ENCODE measurements at places on chromosomes 16 and 17.

DNA sequence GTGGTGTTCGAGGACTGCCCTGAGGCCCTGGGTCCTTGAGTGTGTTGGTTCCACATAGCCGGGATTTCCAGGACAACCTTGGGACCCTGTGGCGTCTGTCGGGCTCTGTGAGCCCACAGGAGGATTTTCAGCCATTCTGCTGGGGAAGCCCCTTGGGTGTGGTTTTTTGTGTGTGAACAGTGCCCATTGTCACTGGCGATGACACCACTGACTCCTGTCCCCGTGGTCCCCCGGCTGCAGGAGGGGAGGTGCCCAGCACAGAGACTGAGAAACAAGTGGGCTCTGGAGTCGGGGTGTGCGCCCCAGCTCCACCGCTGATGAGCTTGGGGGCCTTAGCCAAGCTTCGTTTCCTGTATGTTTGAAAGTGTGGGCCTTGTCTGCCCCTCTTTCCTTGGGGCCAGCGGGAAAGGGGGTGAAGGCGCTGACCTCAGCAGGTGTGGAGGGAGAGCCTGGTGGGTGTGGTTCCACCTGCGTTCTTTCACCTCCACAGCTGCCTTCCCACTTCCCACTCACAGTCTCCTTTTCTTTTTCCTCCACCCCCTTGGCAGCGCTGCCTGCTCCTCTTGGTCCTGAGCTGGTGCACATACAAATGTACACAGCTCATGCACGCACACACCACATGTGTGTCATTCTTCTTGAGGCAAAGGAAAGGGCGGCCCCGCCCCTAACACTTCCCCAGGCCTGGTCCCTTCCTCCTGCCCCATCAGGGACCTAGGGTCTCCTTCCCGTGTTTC, 16.1 kb downstream of the MGRN1 start:
- H3K4me3 ChIP-seq = no peak overlapping the region
- no peaks in the 10 kb centered on the region for H3K4me1 ChIP-seq
- no peaks in the 10 kb centered on the region for H3K27me3 ChIP-seq
- no peak overlapping the region for H3K27ac ChIP-seq

DNA sequence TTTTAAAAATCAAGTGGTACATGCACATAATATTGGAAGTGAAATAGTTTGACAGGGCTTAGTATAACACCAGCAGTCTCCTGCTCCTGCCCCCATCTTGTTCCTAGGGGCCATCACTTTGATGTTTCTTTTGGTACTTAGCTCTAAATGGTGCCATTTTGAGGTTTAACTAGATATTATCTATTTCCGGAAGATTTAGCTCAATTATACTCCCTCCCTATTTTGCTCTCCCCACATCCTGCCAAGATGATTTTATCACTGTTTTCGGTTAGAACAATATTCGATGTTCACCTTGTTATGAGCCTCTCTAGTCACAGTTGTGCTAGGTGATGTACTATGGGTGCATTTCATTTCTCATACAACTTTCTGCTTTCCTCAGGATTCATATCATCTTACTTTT, 20.0 kb upstream of the SLC35G3 start:
- DNase-seq = no peak
- H3K36me3 ChIP-seq = no peaks in the 10 kb centered on the region
- H3K27ac ChIP-seq = no peak overlapping the region
- H3K4me1 ChIP-seq = no peaks in the 10 kb centered on the region

- H3K27me3 ChIP-seq = no peaks in the 10 kb centered on the region
- no peak overlapping the region for H3K27ac ChIP-seq
- no peak overlapping the region for H3K4me3 ChIP-seq
- H3K36me3 ChIP-seq = peaks cover 4% of the 10 kb centered on the region
- no peak for DNase-seq
These were observed 24.0 kb downstream of the IL21R start for GRCh38 chr16:27425961-27426360.

- no peaks in the 10 kb centered on the region for H3K27me3 ChIP-seq
- H3K4me3 ChIP-seq = no peak overlapping the region
- no peaks in the 10 kb centered on the region for H3K36me3 ChIP-seq
- DNase-seq = no peak
- peak overlapping the region; percentile 90 for H3K27ac ChIP-seq
These were observed 92.4 kb downstream of the YPEL2 start for GRCh38 chr17:59423903-59424302.

GRCh38 chr17:81223762-81224130, 981 bp upstream of the CEP131 start:
- no peaks in the 10 kb centered on the region for H3K27me3 ChIP-seq
- H3K4me3 ChIP-seq = no peak overlapping the region
- peaks cover 16% of the 10 kb centered on the region for H3K4me1 ChIP-seq
- DNase-seq = no peak
- no peak overlapping the region for H3K27ac ChIP-seq

- H3K27me3 ChIP-seq = no peaks in the 10 kb centered on the region
- H3K36me3 ChIP-seq = no peaks in the 10 kb centered on the region
- DNase-seq = no peak
- no peak overlapping the region for H3K27ac ChIP-seq
These were observed 381.8 kb upstream of the MAF start for GRCh38 chr16:79982361-79982760.

DNA sequence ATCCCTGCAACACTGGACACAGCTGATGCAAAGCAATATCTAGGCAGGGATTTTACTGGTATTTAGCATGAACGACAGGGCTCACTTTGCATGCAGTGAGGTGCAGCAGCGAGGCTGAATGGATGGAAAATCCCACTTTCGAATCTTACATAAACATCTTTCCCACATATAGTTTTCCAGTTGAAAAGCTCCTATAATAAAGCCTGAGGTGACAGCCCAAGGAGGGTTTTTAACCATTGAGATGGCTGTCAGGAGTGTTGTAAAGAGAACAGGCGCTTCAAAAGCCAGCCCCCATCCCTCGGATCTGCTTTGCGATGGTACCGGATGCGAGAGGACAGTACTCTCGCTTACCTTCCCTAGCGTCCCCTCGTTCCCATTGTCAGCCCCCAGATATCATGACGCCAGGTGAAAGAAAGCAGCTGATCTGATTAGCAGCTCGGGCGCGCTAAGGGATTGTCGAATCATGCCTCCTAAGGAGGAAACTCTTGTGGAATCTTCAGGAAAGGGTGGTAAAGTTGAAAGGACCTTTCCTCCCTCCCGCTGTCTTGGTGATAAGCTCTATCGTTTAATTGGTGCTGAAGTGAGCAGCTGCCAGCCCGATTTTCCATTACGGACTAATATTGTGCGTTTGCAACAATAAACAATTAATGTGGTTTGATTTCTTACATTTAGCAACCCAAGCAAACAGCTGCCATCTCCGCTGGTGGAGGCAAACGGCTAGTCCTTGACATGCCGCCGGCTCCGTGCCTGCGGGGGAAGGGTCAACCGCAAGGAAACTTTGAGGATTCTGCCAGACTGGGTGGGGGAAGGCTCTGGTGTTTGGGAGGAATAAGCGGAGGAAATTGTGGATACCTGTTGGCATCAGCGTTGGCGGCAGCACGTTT, 1.8 kb downstream of the CDH8 start:
- no peak for DNase-seq
- H3K4me3 ChIP-seq = peak overlapping the region; percentile 43
- H3K27me3 ChIP-seq = peaks cover 40% of the 10 kb centered on the region
- no peak overlapping the region for H3K27ac ChIP-seq
- H3K36me3 ChIP-seq = no peaks in the 10 kb centered on the region
- H3K4me1 ChIP-seq = no peaks in the 10 kb centered on the region

- no peak for DNase-seq
- peaks cover 20% of the 10 kb centered on the region for H3K4me1 ChIP-seq
- H3K27me3 ChIP-seq = no peaks in the 10 kb centered on the region
- peak overlapping the region; percentile 77 for H3K27ac ChIP-seq
- H3K36me3 ChIP-seq = no peaks in the 10 kb centered on the region
- H3K4me3 ChIP-seq = no peak overlapping the region
These were observed 116.6 kb downstream of the MRTFB start for GRCh38 chr16:14187517-14188338.

DNA sequence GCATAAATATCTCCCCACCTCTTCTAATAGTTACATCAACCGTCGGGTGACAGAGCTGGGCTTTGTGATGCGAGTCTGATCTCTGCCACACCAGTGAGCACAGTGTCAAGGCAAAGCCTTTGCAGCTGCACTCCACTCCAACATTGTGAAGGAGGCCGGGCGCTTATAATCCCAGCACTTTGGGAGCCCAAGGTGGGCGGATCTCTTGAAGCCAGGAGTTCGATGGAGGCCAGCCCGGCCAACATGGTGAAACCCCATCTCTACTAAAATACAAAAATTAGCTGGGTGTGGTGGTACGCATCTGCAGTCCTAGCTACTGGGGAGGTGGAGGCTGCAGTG, 18.9 kb downstream of the CYB5D2 start:
- no peak for DNase-seq
- no peaks in the 10 kb centered on the region for H3K27me3 ChIP-seq
- no peaks in the 10 kb centered on the region for H3K4me1 ChIP-seq
- no peak overlapping the region for H3K4me3 ChIP-seq

- H3K4me3 ChIP-seq = no peak overlapping the region
- no peaks in the 10 kb centered on the region for H3K4me1 ChIP-seq
- no peaks in the 10 kb centered on the region for H3K36me3 ChIP-seq
- no peaks in the 10 kb centered on the region for H3K27me3 ChIP-seq
- peak; percentile 93 for DNase-seq
These were observed 38.6 kb upstream of the FA2H start for GRCh38 chr16:74813109-74813641.

DNA sequence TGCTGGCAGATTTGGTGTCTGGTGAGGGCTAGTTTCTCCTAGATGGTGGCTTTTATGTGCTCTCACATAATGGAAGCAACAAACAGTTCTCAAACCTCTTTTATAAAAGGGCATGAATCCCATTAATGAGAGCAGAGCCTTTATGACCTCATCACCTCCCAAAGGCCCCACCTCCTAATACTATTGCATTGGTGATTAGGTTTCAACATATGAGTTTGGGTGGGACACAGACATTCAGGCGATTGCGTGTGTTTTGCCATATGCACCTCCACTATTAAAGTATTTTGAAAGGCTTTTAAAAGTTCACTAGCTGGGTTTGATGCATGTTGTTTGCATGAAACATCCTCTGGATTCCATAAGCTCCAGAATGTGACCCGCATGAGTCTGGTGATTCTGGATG, 24.4 kb upstream of the DNAJA2 start:
- no peak overlapping the region for H3K27ac ChIP-seq
- no peaks in the 10 kb centered on the region for H3K4me1 ChIP-seq
- no peaks in the 10 kb centered on the region for H3K27me3 ChIP-seq
- no peak overlapping the region for H3K4me3 ChIP-seq

DNA sequence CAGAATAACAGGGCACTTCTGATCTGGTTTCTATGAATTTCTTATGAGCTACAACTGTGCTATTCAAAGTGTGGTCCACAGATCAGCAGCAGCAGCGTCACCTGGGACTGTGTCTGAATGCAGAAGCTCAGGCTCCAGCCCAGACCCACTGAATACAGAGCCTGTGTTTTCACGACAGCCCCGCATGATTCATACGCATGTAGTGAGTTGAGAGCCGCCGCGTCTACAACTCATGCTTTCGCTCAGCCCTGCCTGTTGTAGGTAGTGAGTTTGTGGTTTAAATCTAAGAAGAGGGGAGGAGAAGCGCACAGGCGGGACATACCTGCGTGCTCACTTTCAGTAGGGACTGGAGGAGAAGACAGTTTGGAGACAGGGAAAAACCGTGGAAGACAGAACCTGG, 28.5 kb upstream of the ELAC2 start:
- no peak for DNase-seq
- no peak overlapping the region for H3K4me3 ChIP-seq
- H3K4me1 ChIP-seq = no peaks in the 10 kb centered on the region
- H3K36me3 ChIP-seq = no peaks in the 10 kb centered on the region
- H3K27ac ChIP-seq = no peak overlapping the region
- peaks cover 28% of the 10 kb centered on the region for H3K27me3 ChIP-seq

DNA sequence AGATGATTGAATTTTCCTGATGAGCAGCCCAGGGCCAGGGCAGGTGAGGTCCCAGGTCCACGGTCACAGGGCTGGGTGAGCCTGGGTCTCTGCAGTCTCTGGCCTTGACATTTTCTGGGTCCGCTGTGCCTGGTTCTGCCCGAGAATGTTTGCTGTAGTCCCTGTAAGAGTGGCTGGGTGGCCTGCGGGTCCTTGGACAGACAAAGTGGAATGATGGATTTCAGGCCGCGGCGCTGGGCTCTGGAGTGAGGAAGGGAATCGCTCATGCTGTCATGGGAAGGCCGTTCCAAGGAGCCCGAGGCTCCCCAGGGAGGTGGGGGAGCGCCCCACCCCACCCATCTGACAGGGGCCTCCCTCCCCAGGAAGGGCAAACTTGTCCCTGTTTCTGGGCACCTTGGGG, 153.5 kb upstream of the CIBAR2 start:
- no peaks in the 10 kb centered on the region for H3K36me3 ChIP-seq
- H3K4me3 ChIP-seq = no peak overlapping the region
- no peak for DNase-seq
- no peaks in the 10 kb centered on the region for H3K27me3 ChIP-seq
- no peaks in the 10 kb centered on the region for H3K4me1 ChIP-seq
- peak overlapping the region; percentile 100 for H3K27ac ChIP-seq

DNA sequence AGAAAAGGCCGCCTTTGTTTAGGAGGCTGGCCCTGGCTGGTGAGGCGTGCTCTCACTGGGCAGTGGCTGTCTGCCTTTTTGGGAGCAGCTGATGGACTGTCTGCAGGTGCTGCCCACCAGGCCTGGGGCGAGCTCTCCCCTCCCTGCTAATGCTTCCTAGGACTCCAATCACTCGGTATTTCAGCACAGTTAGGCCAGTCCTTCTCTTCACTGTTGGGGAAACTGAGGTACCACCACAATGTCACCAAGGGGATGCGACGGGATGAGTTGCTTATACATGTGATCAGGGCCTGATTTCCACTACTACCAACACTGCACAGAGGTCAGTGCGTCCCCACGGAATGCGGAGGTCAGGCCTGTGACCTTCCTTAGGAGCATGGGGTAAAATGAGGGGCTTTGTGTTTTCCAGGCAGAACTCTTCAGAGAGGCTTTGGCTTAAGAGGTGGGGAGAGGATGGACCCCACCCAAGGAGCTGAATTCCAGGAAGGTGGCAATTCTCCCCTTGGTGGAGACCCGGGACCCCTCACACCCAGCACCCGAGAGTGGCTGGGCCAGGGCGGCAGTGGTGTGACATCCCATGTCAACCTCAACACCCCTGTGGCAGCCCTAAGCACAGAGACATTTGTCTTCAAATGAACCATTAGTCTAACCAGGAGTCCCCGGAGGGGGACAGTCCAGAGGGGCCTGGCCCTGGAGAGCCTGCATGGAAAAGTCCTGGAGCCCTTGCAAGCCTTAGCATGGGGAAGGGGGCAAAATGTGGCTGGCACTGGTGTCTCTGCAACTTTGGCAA, 86.4 kb downstream of the N4BP1 start:
- DNase-seq = no peak
- H3K27me3 ChIP-seq = no peaks in the 10 kb centered on the region
- H3K4me3 ChIP-seq = no peak overlapping the region
